T-cell (primary cell): ENCODE measurements at places on chromosomes 3 and 15. TPM values are rescaled to one million over a fixed set of nuclear protein-coding genes. Genes with fewer than 3 reads are reported as not detected.

The GRAMD1C gene
- total RNA-seq, result 0.43 TPM

The ISLR gene
- not detected for total RNA-seq

The TM6SF1 gene
- not detected for total RNA-seq

The UQCC5 gene
- 4.9 TPM for total RNA-seq

The MAP6D1 gene
- total RNA-seq, result 3.3 TPM

The CCRL2 gene
- 1.4 TPM for total RNA-seq

The SCN11A gene
- total RNA-seq, result 0.07 TPM

The CLPX gene
- total RNA-seq, result 51.1 TPM

The SLC30A4 gene
- 4.2 TPM for total RNA-seq

GRCh38 chr3:37872413-37873160, 10.9 kb downstream of the CTDSPL start:
- no peaks in the 10 kb centered on the region for H3K36me3 ChIP-seq
- H3K27ac ChIP-seq, result no peak overlapping the region
- no peaks in the 10 kb centered on the region for H3K4me1 ChIP-seq
- no peak overlapping the region for H3K4me3 ChIP-seq
- no peak for DNase-seq

- H3K36me3 ChIP-seq, result peaks cover 4% of the 10 kb centered on the region
- H3K27me3 ChIP-seq, result no peaks in the 10 kb centered on the region
- no peaks in the 10 kb centered on the region for H3K4me1 ChIP-seq
- no peak for DNase-seq
- H3K27ac ChIP-seq, result no peak overlapping the region
Measured at GRCh38 chr3:108171106-108171505, 51.1 kb downstream of the IFT57 start.

DNA sequence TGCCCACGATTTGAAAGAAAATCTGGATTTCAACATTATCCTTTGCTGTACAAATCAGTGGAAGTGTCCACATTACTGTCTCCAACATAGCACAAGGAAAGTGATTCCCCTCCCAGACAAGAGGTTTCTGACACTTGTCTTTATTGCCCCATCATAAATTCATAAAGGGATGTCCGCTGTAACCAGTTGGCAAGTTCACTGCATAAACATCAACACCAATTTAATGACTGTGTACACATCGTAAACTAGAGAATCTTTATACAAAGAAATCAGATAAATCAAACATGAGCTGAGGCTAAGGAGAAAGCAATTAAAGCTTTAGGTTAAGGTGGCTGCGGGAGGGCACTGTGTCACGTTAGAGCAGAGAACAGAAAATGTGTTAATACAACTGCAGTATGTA, 129.8 kb downstream of the MEIS2 start:
- no peak overlapping the region for H3K4me3 ChIP-seq
- H3K27ac ChIP-seq, result no peak overlapping the region
- H3K4me1 ChIP-seq, result no peaks in the 10 kb centered on the region
- H3K27me3 ChIP-seq, result no peaks in the 10 kb centered on the region

DNA sequence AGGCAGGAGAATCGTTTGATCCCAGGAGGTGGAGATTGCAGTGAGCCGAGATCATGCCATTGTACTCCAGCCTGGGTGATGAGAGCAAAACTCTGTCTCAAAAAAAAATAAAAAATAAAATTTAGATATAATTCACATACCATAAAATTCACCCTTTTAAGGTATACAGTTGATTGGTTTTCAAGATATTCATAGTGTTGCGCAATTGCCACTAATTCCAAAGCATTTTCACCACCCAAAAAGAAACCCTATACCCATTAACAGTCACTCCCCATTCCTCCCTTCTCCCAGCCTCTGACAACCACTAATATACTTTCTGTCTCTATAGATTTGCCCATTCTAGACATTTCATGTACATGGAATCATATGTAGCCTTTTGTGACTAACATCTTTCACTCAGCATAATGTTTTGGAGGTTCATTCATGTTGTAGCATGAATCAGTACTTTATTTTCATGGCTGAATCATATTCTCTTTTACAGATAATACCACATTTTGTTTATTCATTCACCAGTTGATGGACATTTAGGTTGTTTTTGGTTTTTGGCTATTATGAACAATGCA, 116.7 kb downstream of the RASA2 start:
- DNase-seq, result no peak
- H3K27ac ChIP-seq, result no peak overlapping the region
- no peaks in the 10 kb centered on the region for H3K27me3 ChIP-seq

GRCh38 chr3:86282106-86282787, 708.7 kb downstream of the VGLL3 start:
- H3K4me1 ChIP-seq, result no peaks in the 10 kb centered on the region
- no peaks in the 10 kb centered on the region for H3K27me3 ChIP-seq
- no peak for DNase-seq
- H3K36me3 ChIP-seq, result no peaks in the 10 kb centered on the region
- H3K4me3 ChIP-seq, result no peak overlapping the region

- H3K4me1 ChIP-seq, result no peaks in the 10 kb centered on the region
- no peak overlapping the region for H3K27ac ChIP-seq
- H3K4me3 ChIP-seq, result no peak overlapping the region
- no peaks in the 10 kb centered on the region for H3K36me3 ChIP-seq
Measured at GRCh38 chr3:39531665-39532064, 64.2 kb downstream of the MOBP start.

GRCh38 chr3:140686128-140686527, 8.3 kb downstream of the TRIM42 start:
- no peak for DNase-seq
- no peaks in the 10 kb centered on the region for H3K27me3 ChIP-seq
- H3K4me1 ChIP-seq, result no peaks in the 10 kb centered on the region
- H3K36me3 ChIP-seq, result no peaks in the 10 kb centered on the region

- no peaks in the 10 kb centered on the region for H3K36me3 ChIP-seq
- DNase-seq, result no peak
- H3K4me3 ChIP-seq, result no peak overlapping the region
- no peak overlapping the region for H3K27ac ChIP-seq
- no peaks in the 10 kb centered on the region for H3K4me1 ChIP-seq
Measured at GRCh38 chr3:116188231-116188785, 257.0 kb downstream of the LSAMP start.

- H3K4me1 ChIP-seq, result peaks cover 10% of the 10 kb centered on the region
- H3K27me3 ChIP-seq, result no peaks in the 10 kb centered on the region
- no peak overlapping the region for H3K27ac ChIP-seq
- no peak overlapping the region for H3K4me3 ChIP-seq
- DNase-seq, result no peak
Measured at GRCh38 chr15:52085299-52085698, 27.3 kb downstream of the BCL2L10 start.

- DNase-seq, result no peak
- H3K36me3 ChIP-seq, result no peaks in the 10 kb centered on the region
- no peak overlapping the region for H3K27ac ChIP-seq
- H3K27me3 ChIP-seq, result peaks cover 13% of the 10 kb centered on the region
- no peak overlapping the region for H3K4me3 ChIP-seq
Measured at GRCh38 chr3:72912532-72912931, 24.7 kb downstream of the GXYLT2 start.

GRCh38 chr3:69405067-69405466, 19.2 kb upstream of the FRMD4B start:
- H3K4me1 ChIP-seq, result no peaks in the 10 kb centered on the region
- DNase-seq, result no peak
- H3K27ac ChIP-seq, result no peak overlapping the region

DNA sequence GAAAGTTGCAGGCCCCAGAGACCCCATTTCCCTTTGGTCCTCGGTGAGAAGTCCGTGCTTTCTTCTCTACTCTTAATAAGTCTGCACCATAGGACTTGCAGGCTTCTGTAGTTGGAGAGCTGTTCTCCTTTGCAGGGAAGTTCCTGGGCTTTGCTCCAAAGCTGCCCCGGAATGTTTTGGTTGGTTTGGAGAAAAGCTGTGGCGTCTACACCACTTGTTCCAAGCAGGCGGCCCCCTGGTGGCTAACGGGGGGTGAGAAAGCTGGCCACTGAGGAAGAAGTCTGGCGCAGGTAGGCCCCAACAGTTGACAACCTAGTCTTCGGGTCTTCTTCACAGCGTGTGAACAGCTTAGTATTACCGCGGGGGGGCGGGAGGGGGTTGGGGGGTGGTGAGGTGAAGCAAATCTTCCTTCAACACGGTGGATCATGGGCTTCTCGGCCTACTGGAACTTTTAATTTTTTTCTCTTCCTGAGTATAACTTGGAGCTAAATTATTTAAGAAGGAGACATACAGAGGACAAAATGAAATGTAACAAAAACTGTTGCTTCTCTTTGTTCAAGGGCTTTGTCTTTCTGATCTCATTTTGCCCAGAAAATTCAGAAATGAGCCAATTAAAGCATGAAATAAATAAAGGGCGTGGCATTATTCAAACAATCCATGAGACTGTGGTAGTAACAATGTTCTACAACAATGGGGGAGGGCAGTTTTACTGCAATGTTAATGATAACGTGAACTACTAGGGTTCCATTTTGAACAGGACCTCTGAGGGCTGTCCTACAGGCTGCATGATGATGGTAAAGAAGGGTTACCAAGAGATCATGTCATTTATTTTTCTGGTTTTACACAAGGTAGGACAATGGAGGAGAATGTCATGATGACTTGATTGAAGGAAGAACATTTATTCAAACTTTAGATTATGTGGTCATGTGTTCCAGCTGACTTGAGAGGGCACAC, 2.2 kb upstream of the THRB start:
- H3K4me1 ChIP-seq, result no peaks in the 10 kb centered on the region
- no peak overlapping the region for H3K27ac ChIP-seq
- H3K36me3 ChIP-seq, result no peaks in the 10 kb centered on the region
- no peak overlapping the region for H3K4me3 ChIP-seq
- no peak for DNase-seq

DNA sequence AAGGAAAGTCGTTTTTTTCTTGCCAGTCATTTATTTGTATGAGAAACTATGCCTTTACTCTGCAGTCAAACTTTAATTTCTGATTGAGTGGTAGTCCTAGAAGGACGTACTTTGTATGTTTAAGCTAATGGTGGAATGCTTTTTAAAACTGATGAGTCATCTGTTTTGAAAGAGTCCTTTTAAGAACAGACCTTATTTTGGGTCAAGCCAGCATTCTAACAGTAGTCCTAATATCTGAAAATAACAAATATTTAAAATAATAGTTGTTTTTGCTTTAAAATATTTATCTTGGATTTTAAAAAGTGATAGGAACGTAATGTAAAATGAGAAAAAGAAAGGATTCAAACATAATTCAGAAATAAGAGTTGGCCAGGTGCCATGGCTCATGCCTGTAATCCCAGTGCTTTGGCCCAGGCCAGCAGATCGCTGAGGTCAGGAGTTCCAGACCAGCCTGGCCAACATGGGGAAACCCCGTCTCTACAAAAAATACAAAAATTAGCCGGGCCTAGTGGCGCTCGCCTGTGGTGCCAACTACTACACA, 1.3 kb upstream of the LRRC58 start:
- H3K27me3 ChIP-seq, result no peaks in the 10 kb centered on the region
- no peak overlapping the region for H3K4me3 ChIP-seq
- no peak overlapping the region for H3K27ac ChIP-seq
- no peak for DNase-seq
- no peaks in the 10 kb centered on the region for H3K36me3 ChIP-seq
- peaks cover 14% of the 10 kb centered on the region for H3K4me1 ChIP-seq

- H3K4me3 ChIP-seq, result no peak overlapping the region
- no peak overlapping the region for H3K27ac ChIP-seq
- no peaks in the 10 kb centered on the region for H3K4me1 ChIP-seq
- peaks cover 8% of the 10 kb centered on the region for H3K27me3 ChIP-seq
Measured at GRCh38 chr15:70133296-70133695, 35.6 kb upstream of the TLE3 start.

DNA sequence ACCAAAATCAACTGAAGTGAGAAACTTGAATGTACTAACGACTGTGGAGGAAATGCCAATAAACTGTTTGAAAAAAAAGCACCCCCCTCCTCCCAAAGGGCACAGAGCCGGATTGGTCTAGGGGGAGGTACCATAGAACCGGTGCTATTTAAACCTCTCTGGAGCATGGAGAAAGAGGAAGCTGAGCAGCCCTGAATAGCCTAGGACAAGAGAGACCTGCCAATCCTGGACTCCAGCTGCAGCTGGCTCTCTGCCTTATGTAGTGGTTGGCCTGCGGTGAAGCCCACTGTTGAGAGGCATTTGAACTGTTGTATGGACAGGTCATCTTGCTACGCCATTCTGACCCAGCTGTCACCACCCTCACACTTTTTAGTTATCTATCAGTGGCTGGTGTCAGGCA, 1.5 kb upstream of the SH3GL3 start:
- H3K27ac ChIP-seq, result no peak overlapping the region
- no peak for DNase-seq
- no peaks in the 10 kb centered on the region for H3K36me3 ChIP-seq
- H3K27me3 ChIP-seq, result peaks cover 9% of the 10 kb centered on the region
- no peak overlapping the region for H3K4me3 ChIP-seq

GRCh38 chr15:70036585-70037291, 61.0 kb downstream of the TLE3 start:
- no peaks in the 10 kb centered on the region for H3K4me1 ChIP-seq
- no peaks in the 10 kb centered on the region for H3K27me3 ChIP-seq
- no peak overlapping the region for H3K27ac ChIP-seq
- no peaks in the 10 kb centered on the region for H3K36me3 ChIP-seq
- no peak for DNase-seq
